ENCODE measurements at places on chromosomes 12 and 14.

- H3K27ac ChIP-seq: no peak overlapping the region
- no peak for DNase-seq
- no peak overlapping the region for H3K4me3 ChIP-seq
- no peaks in the 10 kb centered on the region for H3K36me3 ChIP-seq
- no peaks in the 10 kb centered on the region for H3K4me1 ChIP-seq
- no peaks in the 10 kb centered on the region for H3K27me3 ChIP-seq
Measured at GRCh38 chr12:96902076-96902475, 5.0 kb upstream of the NEDD1 start.

GRCh38 chr12:2922329-2922728 lies 31.6 kb downstream of the TULP3 start:
- no peaks in the 10 kb centered on the region for H3K27me3 ChIP-seq
- H3K36me3 ChIP-seq: peaks cover 5% of the 10 kb centered on the region
- no peak for DNase-seq
- no peak overlapping the region for H3K4me3 ChIP-seq
- H3K4me1 ChIP-seq: no peaks in the 10 kb centered on the region

- H3K27me3 ChIP-seq: no peaks in the 10 kb centered on the region
- no peak overlapping the region for H3K4me3 ChIP-seq
- no peaks in the 10 kb centered on the region for H3K36me3 ChIP-seq
- DNase-seq: no peak
- no peak overlapping the region for H3K27ac ChIP-seq
Measured at GRCh38 chr12:117738233-117738632, 230.6 kb downstream of the KSR2 start.

GRCh38 chr12:77777274-77777673 lies 53.4 kb upstream of the NAV3 start:
- no peak overlapping the region for H3K4me3 ChIP-seq
- DNase-seq: no peak
- H3K36me3 ChIP-seq: no peaks in the 10 kb centered on the region
- no peaks in the 10 kb centered on the region for H3K27me3 ChIP-seq
- H3K4me1 ChIP-seq: no peaks in the 10 kb centered on the region
- no peak overlapping the region for H3K27ac ChIP-seq

DNA sequence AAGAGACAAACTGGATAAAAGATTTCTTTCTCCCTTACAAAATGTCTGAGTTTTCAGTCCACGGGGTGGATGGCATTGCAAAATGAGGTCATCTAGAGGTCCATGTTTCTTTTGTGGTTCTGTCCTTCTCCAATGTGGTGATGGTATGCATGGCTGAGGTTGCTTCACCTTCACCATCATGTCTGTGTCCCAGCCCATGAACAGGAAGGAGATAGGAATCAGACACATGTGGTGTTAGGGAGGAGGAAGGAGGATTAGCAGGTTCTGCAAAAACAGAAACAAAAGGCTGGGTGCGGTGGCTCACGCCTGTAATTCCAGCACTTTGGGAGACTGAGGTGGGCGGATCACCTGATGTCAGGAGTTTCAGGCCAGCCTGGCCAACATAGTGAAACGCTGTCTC lies 11.0 kb upstream of the AEBP2 start:
- DNase-seq: no peak
- no peaks in the 10 kb centered on the region for H3K36me3 ChIP-seq
- H3K4me3 ChIP-seq: no peak overlapping the region
- no peaks in the 10 kb centered on the region for H3K4me1 ChIP-seq
- no peak overlapping the region for H3K27ac ChIP-seq

DNA sequence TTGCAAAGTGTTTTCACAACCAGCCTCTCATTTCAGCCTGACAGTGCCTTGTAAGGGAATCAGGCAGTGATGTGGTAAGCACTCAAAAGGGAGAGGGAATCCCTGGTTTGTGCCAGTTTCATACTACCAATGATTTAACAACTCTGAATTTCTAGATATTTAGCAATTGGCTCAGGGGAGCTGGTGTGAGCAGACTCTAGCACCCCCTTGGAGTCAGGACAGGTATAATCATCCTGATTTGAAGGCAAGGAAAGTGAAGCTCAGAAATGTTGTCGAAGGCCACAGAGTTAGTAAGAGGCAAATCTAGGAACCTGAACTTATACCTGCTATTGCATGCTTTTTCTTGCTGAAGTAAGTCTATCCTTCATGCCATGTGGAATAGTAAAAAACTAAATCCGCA lies 63.1 kb upstream of the DACT1 start:
- DNase-seq: no peak
- H3K4me1 ChIP-seq: no peaks in the 10 kb centered on the region
- no peaks in the 10 kb centered on the region for H3K27me3 ChIP-seq
- H3K36me3 ChIP-seq: no peaks in the 10 kb centered on the region
- no peak overlapping the region for H3K27ac ChIP-seq
- H3K4me3 ChIP-seq: no peak overlapping the region

DNA sequence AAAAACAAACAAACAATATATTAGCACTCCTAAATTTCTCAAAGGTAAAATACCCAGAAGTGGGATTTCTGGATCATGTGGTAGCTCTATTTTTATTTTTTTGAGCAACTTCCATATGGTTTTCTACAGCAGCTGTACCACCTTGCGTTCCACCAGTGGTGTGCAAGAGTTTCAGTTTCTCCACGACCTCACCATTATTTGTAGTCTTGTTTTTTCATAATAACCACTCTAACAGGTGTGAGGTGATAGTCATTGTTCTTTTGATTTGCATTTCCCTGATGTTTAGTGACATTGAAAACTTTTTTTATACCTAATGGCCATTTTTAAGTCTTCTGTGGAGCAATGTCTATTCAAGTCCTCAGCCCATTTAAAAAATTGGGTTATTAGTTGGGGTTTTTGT lies 127.3 kb upstream of the SLC38A2 start:
- no peak for DNase-seq
- H3K4me3 ChIP-seq: no peak overlapping the region
- no peaks in the 10 kb centered on the region for H3K4me1 ChIP-seq
- no peaks in the 10 kb centered on the region for H3K27me3 ChIP-seq
- H3K27ac ChIP-seq: no peak overlapping the region

GRCh38 chr12:22562036-22563028 lies 18.0 kb upstream of the C2CD5 start:
- no peak for DNase-seq
- no peak overlapping the region for H3K4me3 ChIP-seq
- H3K4me1 ChIP-seq: no peaks in the 10 kb centered on the region
- H3K27me3 ChIP-seq: no peaks in the 10 kb centered on the region
- H3K27ac ChIP-seq: no peak overlapping the region

- no peak overlapping the region for H3K27ac ChIP-seq
- no peaks in the 10 kb centered on the region for H3K4me1 ChIP-seq
- no peaks in the 10 kb centered on the region for H3K27me3 ChIP-seq
- no peak for DNase-seq
- no peak overlapping the region for H3K4me3 ChIP-seq
Measured at GRCh38 chr12:100959481-100959880, 164.9 kb downstream of the ANO4 start.

GRCh38 chr12:53047221-53048032 lies 2.4 kb upstream of the TNS2 start:
- H3K27me3 ChIP-seq: no peaks in the 10 kb centered on the region
- no peaks in the 10 kb centered on the region for H3K36me3 ChIP-seq
- peak overlapping the region; percentile 94 for H3K27ac ChIP-seq
- H3K4me1 ChIP-seq: no peaks in the 10 kb centered on the region
- peak; percentile 90 for DNase-seq

GRCh38 chr14:60958146-60958545 lies 22.7 kb downstream of the TRMT5 start:
- H3K36me3 ChIP-seq: no peaks in the 10 kb centered on the region
- H3K4me3 ChIP-seq: no peak overlapping the region
- no peaks in the 10 kb centered on the region for H3K27me3 ChIP-seq
- H3K27ac ChIP-seq: no peak overlapping the region

DNA sequence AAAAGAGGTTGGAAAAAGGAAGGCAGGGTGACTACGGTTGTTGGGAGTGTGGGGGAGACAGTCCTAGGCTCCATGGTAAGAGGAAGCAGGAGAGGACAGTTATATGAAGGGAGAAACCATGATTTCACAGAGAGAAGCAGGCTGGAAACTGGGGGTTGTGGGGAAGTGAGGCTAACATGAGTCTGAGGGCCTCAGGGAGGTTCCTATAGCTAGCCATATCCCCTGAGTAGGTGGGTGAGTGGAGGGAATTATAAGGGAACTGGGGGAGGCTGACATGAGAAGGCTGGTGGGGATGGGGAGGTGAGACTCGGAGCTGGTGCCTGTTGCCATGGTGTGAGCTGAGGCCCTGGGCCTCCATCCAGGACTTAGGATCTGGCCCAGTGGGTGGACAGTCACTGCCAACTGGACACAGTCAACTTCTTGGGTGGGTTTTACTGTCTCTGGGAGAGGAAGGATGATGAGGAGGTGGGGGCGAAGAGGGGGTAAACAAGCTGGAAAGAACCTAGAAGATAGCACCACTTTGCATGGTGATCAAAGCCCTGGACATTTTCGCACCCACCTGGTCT lies 1.4 kb downstream of the RNASE13 start:
- H3K27ac ChIP-seq: no peak overlapping the region
- no peak for DNase-seq
- no peaks in the 10 kb centered on the region for H3K4me1 ChIP-seq
- H3K4me3 ChIP-seq: no peak overlapping the region
- no peaks in the 10 kb centered on the region for H3K36me3 ChIP-seq
- no peaks in the 10 kb centered on the region for H3K27me3 ChIP-seq

DNA sequence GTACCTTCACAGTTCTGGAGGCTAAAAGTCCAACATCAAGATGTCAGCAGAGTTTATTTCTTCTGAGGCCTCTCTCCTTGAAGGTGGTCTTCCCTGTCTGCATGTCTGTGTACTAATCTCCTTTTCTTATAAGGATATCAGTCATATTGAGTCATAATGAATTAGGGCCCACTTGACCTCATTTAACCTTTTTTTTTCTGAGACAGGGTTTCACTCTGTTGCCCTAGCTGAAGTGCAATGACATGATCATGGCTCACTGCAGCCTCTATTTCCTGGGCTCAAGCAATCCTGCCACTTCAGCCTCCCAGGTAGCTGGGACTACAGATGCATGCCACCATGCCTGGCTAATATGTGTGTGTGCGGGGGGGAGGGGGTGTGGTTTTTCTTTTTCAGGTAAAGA lies 41.7 kb downstream of the PPM1H start:
- H3K36me3 ChIP-seq: no peaks in the 10 kb centered on the region
- no peak overlapping the region for H3K4me3 ChIP-seq

- H3K4me3 ChIP-seq: no peak overlapping the region
- DNase-seq: no peak
- no peak overlapping the region for H3K27ac ChIP-seq
- no peaks in the 10 kb centered on the region for H3K27me3 ChIP-seq
Measured at GRCh38 chr14:82935691-82936090, 1402.0 kb upstream of the SEL1L start.

GRCh38 chr14:105257464-105257863 lies 9.1 kb downstream of the BTBD6 start:
- no peaks in the 10 kb centered on the region for H3K36me3 ChIP-seq
- no peaks in the 10 kb centered on the region for H3K27me3 ChIP-seq
- no peak for DNase-seq
- H3K4me3 ChIP-seq: no peak overlapping the region
- no peak overlapping the region for H3K27ac ChIP-seq
- H3K4me1 ChIP-seq: no peaks in the 10 kb centered on the region

DNA sequence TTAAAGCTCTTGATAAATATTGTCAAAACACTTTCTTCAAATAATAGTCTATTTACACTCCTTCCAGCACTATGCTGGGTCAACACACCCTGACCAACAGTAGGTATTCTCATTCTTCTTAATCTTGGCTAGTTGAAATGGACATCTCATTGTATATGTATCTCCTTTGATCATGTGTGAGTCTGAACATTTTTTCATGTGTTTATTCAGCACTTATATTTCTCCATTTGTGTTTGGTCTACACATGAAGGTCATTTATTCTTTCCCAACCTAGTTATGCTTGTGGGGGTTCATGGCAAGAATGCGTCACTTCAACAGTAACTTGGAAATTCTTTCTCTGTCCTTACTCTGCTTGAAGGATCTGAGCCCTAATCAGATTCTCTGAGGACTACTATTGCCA lies 133.1 kb upstream of the ARID2 start:
- no peaks in the 10 kb centered on the region for H3K36me3 ChIP-seq
- no peaks in the 10 kb centered on the region for H3K4me1 ChIP-seq
- H3K27me3 ChIP-seq: no peaks in the 10 kb centered on the region
- H3K27ac ChIP-seq: no peak overlapping the region
- no peak for DNase-seq

GRCh38 chr14:72605096-72605920 lies 288.6 kb downstream of the DPF3 start:
- no peak for DNase-seq
- no peaks in the 10 kb centered on the region for H3K27me3 ChIP-seq
- no peaks in the 10 kb centered on the region for H3K36me3 ChIP-seq
- H3K4me3 ChIP-seq: no peak overlapping the region
- no peak overlapping the region for H3K27ac ChIP-seq

DNA sequence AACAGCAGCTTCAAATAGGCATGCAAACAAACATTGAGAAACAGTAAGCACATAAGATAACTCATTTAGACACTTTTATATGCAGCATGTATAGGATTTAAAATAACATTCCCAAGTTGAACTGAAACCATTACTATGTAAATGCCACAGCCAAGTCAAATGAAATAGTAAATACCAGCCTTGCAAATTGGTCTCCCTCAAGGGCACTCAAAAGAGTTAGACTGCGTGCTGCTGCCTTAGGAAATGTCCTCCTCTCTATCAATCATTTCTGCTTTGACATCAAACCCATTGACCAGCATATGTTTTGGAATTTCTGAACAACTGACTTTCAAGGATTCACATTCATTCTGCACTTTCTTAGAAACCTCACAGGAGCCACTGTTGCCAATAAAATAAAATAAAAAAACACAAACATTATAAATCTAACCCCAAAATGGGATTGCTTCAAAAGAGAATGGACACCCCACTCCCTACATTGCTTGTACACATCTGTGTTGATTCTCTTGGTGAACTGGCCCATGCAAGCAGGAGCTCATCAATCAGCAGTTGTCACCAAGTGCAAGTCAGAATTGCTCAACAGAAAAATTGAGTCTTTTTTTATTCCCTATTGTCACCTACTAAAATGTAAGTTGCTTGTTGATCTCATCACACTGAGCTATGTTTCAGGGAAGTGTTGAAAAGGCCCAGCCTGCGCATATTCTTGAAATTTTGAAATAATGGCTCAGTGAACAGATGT lies 256.2 kb downstream of the DAD1 start:
- no peaks in the 10 kb centered on the region for H3K36me3 ChIP-seq
- no peak overlapping the region for H3K4me3 ChIP-seq
- DNase-seq: no peak

DNA sequence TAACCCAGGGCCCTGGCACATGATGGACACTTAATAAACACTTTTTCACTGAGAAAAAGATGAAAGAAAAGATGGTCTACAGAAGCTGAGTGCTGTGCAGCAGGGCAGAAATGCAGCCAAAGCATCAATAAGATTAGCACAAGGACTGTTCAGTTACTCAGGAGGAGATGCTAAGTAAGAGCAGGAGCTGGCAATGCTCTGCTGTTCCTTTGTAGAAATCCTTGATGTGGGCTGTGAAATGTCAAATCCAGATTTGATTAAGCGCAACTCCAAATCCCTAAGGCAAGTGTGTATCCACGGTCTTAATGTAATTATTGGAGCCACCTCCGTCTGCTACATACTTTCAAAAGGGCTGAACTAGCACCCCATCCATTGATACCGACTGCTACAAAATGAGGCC lies 151.8 kb upstream of the BTG1 start:
- H3K27me3 ChIP-seq: no peaks in the 10 kb centered on the region
- DNase-seq: no peak
- H3K36me3 ChIP-seq: no peaks in the 10 kb centered on the region

Measured in aorta (tissue), 5 donors.